T follicular helper cell (primary cell): ENCODE measurements at places on chromosomes 4 and X.

DNA sequence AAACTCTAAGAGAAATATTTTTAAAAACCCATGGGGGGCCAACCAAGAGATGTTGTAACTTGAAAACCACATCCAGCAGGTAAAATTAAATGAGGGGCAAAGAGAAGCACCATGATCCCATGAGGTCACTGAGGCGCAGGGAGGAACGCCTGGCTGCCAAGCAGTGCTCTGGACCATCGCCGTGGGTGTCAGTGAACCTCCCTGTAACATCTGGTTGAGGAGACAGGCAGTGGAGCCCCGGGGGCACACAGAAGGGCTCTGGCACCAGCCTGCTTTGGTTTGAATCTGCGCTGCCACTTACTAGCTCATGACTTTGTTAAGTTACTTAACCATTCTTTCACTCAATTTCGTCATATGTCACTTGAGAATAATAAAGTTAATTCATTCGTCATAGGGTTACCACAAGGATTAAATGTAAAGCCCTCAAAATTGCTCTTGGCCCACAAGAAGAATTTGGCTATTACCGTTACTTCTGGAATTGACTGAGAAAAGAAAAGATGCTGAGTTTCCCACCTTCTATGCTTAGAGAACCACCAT is 41.6 kb upstream of the SLC25A4 start:
- no peak for DNase-seq

DNA sequence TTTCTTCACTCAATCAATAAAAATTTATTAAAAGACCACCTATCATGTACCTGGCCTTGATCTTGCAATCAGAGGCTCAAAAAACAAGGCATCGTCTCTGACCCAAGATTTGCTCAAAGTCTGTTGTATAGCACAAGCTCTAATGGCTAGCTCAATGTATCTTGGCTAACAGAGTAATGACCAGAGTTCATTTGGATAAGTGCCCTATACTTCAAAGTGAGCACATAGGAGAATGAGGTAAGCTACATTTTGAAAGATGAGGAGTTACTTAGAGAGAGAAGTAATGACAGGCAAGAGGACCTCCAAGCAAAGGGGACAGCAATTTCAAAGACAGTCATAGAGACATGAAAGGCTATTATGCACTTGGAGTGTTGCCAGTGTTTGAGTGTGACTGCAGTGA is 22.9 kb upstream of the GABRQ start:
- no peak for DNase-seq

DNA sequence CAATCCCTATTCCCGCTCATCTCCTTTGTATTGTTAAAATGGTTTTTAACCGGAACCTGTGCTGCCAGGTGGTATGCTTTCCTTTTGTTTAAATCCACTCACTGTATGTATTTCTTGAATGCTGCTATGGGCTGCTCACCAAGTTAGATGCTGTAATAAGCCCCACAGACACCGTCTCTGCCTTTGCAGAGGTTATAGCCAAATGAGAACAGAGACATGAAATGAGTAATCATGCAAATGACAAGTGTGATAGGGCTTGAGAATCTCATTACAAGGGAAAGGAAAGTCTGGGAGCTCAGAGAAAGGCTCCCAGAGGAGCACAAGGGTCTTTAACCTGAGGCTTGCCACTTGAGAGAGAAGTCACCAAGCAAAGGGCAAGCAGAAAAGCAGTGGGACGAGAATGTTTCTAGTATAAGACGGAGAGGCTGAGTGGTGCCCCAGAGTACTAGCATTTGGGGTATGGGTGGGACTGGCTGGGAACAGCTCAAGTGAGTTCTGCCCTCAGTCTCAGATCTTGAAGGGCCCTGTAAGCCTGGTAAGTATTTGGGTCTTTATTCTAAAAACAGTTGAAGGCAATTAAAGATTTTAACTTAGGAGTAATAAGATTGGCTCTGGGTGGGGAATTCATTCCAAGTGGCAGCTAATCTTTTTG is 110.8 kb upstream of the H2AZ1 start:
- DNase-seq, result no peak

- no peak for DNase-seq
These were observed 4.5 kb downstream of the G6PD start for GRCh38 chrX:154541896-154542722.

- DNase-seq, result no peak
These were observed 1.3 kb downstream of the YTHDC1 start for GRCh38 chr4:68348577-68348976.

DNA sequence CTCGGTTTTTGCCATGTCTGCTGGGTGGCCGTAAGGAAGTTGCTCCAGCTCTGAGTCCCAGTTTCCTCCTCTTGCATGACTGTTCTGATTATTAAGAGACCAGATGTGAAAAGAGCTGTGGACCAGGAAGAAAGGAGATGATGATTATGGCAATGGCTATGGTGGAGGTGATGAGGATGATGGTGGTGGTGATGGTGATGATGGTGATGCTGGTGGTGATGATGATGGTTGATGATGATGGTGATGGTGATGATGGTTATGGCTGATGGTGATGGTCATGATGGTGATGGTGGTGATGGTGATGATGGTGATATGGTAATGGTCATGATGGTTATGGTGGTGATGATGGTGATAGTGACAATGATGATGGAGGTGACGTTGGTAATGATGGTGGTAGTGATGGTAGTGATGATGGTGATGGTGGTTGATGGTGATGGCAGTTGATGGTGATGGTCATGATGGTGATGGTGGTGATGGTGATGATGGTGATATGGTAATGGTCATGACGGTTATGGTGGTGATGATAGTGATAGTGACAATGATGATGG is 107.8 kb upstream of the NKX1-1 start:
- DNase-seq, result no peak

- no peak for DNase-seq
These were observed 50.0 kb downstream of the COX18 start for GRCh38 chr4:73019462-73020047.

DNA sequence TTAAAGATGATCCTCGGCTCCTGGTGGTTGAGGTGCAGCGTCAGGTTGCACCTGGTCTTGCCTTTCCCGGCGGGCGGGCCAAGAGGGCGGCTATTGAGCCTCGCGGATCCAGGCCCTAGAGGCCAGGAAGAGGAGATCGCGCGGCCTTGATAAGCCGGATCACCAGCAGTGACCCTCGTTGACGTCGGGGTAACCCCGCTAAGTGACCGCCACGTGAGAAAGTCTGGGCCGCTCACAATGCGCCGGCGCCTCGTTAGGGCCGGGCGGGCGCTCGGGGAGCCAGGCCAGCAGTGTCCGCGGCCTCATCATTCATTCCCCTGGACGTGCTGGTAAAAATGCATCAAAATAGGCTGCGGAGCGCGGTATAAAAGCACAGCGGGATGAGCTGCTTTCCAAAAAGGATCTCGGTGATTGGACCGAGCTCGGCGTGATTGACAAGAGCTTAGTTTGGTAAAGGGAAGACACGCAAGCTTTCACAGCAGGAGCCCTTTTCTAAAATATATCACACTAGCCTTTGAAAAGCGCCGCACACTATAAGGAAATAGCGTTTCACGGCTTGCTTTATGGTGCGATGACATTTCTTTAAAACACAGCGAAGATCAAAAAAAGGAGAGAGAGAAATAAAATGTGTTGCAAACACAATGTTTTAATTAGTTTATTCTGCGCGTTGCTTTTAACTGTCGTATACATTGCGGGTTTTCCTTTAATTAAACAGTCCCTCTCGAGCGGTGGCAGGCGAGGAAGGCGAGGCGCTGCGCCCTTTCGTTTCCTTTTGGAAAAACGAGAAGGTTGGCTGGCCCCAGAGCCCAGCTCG is 15.9 kb upstream of the ZIC3 start:
- no peak for DNase-seq

- no peak for DNase-seq
These were observed 222.4 kb downstream of the SHROOM3 start for GRCh38 chr4:76657443-76657842.

DNA sequence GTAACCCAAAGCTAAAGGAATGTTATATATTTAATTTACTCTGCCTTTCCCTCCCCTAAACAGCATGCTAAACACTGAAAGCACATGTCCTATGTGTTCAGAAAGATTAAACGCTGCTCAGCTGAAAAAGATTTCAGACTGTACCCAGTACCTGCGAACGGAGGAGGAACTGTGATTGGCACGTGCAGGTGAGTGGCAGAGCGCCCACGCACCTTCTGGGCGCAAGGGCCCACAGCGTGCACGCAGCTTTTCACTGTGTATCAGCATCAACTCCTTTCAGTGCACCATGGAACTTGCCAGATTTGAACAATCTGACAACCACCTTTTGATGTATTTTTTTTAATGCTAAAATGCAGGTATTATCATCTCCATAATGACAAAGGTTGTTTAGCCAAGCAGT is 87.7 kb downstream of the RFC1 start:
- DNase-seq, result no peak

- DNase-seq, result peak; percentile 33
These were observed 743 bp downstream of the ANTXR2 start for GRCh38 chr4:80072228-80072743.

GRCh38 chr4:153137677-153138630 is 66.3 kb upstream of the TRIM2 start:
- DNase-seq, result no peak

DNA sequence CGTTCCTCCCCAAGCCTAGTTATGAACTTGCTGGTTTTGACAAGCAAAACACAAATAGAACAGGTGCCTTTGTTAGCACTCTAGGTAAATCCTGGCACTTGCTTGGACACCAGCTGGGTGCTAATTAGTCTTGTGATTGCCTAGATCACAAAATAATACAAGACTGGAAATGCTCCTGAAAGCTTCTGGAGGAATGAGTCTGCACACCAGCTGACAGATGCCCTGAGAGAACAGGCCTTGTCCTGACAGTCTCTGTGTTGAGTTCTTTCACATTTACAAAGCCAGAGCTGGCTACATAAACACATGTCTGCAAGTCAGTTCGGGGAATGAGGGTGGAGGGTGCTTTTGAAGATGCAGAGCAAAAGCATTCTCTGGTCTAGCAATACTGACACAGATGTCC is 93.8 kb downstream of the ELOVL6 start:
- no peak for DNase-seq

DNA sequence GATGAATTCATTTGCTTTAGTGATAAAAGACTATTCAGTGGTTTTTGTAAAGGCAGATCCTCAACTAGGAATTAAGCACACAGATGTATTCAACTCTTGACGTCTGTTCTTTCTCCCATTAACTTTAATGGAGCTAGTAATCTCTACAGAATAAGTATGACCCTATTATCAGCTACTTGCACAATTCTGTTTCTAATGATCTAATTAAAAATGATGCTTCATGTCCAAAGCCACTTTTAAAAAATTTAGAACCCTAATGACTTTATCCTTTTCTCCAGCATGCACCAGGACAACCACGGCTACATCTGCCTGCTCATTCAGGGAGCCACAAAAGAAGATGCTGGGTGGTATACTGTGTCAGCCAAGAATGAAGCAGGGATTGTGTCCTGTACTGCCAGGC is 85.4 kb downstream of the CBR4 start:
- no peak for DNase-seq

GRCh38 chr4:25174674-25175073 is 14.4 kb upstream of the SEPSECS start:
- DNase-seq, result no peak

GRCh38 chrX:154515966-154516655 is at the start of gene FAM3A:
Gene FAM3A (minus strand): TSS chrX:154516232. CDS start chrX:154515772, 460 bp downstream.
- DNase-seq, result peak; percentile 87

- no peak for DNase-seq
These were observed 59.8 kb downstream of the ARSJ start for GRCh38 chr4:113919611-113920010.

- DNase-seq, result no peak
These were observed 115.0 kb upstream of the ETNPPL start for GRCh38 chr4:108877821-108878220.

- DNase-seq, result no peak
These were observed 509.8 kb downstream of the ARAP2 start for GRCh38 chr4:35734381-35735098.

DNA sequence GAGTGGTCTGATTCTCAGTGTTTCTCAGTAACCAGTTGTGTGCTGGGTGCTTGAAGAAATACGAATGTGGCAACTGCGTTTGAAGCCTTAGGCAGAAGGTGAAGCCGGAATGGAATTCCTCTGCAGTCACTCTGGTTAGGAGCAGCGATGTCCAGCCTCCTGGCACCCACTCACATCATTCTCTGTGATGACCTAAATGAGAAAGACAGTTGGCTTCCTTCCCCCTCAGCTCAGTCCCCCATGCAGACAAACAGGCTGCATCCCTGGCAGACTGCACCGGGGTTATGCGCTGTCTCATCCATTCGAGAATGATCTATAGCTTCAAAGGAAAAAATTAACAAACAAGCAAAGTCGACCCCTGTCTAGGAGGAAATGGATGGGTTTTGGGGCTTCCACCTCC is 170.1 kb upstream of the SCML1 start:
- no peak for DNase-seq

DNA sequence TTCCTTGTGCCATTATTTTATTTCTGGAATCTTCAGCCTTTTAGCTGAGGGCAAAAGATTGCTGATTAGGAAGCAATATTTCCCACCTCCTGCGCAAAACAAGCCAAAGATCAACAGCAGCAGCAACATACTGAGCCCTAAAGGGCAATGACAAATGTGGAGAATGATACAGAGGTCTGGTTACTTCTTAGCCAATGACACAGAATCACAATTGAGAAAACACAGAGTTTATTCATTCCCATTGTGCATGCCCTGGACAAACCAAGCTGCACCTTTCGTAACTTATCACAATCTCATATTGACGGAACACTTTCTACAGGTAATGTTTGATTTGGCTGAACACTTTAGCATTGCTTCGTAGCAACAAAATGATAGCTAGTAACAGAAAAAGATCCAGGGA is 13.4 kb downstream of the F9 start:
- DNase-seq, result no peak

DNA sequence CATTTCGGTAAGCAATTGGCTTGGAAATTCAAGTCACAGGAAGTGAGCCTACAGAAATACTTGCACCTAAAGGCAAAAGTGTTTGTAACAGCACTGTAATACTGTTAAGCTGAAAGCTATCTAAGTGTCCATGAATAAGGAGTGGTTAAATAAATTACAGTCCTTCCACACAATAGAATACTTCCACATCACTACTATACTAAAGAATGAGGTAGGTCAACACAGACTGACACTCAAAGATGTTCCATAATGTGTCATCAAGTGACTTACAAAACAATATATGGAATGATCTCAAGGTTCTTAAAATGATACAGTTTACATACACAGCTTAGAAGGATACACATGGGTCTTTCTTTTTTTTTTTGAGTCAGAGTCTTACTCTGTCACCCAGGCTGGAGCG is 27.0 kb downstream of the SLC10A6 start:
- no peak for DNase-seq

- DNase-seq, result no peak
These were observed 516.7 kb upstream of the SLIT2 start for GRCh38 chr4:19735012-19735411.

- DNase-seq, result no peak
These were observed 34.7 kb upstream of the ENPP6 start for GRCh38 chr4:184252136-184253071.

GRCh38 chr4:10457255-10457801 is at the start of gene ZNF518B:
Gene ZNF518B (minus strand): TSS chr4:10457426. CDS start chr4:10446328, 11,098 bp downstream.
- peak; percentile 64 for DNase-seq

GRCh38 chr4:24603343-24603742 is 19.0 kb upstream of the DHX15 start:
- DNase-seq, result no peak
